ENCODE measurements at places on chromosomes 2 and 18. TPM values are rescaled to one million over a fixed set of nuclear protein-coding genes. Genes with fewer than 3 reads are reported as not detected.

DNA sequence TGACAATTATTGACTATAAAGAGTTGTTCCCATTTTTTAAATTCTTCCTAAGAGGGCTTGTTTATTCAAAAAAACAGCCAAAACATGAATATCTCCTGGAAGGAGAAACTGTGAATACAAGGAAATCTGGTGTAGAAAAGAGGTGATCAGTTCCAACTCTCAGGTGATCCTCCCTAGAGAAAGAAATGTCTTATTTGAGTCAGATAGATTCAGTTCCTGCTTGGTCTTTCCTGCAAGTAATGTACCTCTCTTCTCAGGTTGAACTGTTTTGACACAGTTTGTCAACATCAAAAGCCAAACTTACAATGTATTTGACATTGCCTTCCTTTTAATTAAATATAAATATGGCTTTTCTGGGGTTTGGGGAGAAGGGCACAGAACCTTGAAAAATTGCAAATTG is 567.4 kb downstream of the ARHGAP15 start:
- no peak overlapping the region for H3K4me3 ChIP-seq
- H3K4me1 ChIP-seq: no peaks in the 10 kb centered on the region
- no peak for DNase-seq

DNA sequence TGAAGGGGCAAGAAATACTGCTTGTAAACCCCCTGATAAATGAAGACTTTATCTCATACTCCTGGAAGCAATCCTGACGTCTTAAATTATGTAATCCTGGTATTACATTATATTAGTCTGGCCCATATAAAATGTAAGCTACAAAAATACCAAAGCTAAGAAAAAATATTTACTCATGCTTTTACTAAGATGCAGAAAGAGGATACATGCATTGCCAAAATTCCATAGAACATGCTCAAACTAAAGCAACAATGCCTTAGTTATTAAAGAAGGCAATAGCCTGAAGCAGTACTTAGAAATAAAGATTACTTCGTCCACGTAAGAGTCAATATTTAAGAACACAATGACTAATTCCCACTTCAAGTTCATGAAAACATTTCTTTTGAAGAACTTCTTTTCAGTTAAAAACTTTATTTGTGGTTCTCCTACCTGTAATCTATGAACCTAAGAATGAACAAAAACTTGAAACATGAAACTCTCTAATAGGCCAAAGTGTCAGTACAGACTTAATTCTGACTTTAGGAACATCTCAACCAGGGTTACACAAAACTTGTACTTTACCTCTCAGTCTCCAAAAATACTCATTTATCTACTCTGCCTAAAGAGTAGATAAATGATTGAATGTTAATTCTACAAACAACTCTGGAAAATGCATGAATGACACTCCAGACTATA is 117.3 kb downstream of the THADA start:
- no peaks in the 10 kb centered on the region for H3K36me3 ChIP-seq
- H3K4me3 ChIP-seq: no peak overlapping the region
- no peak for DNase-seq

GRCh38 chr2:33419581-33420200 is 56.8 kb upstream of the RASGRP3 start:
- no peaks in the 10 kb centered on the region for H3K27me3 ChIP-seq
- H3K4me3 ChIP-seq: no peak overlapping the region
- no peak for DNase-seq
- H3K4me1 ChIP-seq: no peaks in the 10 kb centered on the region

- H3K4me3 ChIP-seq: no peak overlapping the region
- H3K4me1 ChIP-seq: no peaks in the 10 kb centered on the region
- no peaks in the 10 kb centered on the region for H3K27me3 ChIP-seq
- no peak overlapping the region for H3K27ac ChIP-seq
- no peaks in the 10 kb centered on the region for H3K36me3 ChIP-seq
These were observed 125.9 kb downstream of the BCL2L11 start for GRCh38 chr2:111246620-111247061.

PFN4 gene
- 0.18 TPM for polyA plus RNA-seq

DNA sequence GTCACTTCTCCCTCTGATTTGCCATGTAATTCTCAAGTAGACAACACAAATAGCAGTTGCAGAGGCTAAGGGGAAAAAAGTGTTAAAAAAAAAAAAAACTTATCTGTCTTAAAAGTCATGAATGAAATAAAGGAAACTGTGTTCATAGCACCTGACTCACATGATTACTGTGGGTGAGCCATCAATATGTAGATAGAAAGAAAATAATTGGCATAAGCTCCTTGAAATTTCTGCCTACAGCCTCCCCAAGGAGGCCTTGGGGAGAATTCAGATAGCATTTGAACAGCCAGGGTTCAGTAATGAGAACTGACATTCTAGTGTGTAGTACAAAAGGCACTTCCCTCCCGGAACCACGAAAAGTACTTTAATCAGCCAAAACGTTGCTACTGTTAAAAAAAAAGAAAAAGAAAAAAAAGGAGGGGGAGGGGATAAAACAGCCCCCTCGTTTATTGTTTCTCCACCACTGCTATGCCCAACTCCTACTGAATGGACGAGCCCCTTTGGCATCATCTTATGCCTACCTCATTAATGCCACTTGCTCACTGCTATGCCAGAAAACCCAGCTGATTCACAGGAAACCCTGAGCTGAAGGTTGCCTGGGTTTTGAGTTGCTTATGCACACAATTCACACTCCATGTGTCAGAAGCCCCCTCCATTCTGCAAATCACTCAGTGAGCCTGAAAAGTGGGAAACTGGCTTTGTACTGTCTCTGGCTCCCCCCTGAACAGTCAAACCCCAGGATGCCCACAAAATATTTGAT is 65.5 kb upstream of the KLF7 start:
- H3K36me3 ChIP-seq: no peaks in the 10 kb centered on the region
- no peak overlapping the region for H3K4me3 ChIP-seq
- DNase-seq: no peak
- H3K27ac ChIP-seq: no peak overlapping the region
- no peaks in the 10 kb centered on the region for H3K27me3 ChIP-seq
- H3K4me1 ChIP-seq: peaks cover 7% of the 10 kb centered on the region

DNA sequence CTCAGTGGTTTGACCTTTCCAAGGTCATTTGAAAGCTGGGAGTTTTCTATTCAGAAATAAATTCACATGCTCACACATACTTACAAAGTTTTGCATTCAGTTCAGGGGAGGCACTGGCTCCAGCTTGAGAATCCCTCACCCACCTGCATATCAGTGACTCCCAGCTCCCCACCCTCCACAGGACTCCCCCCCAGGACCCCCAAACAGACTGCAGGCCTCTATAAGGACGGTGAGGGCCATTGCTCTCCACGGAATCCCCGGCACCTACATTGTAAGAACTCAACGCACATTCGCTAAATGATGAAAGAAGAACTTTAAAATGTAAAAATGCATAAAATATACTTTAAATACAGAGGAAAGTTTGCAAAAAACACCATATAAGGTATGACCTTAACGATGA is 97.2 kb upstream of the TEX51 start:
- H3K27me3 ChIP-seq: no peaks in the 10 kb centered on the region
- no peak for DNase-seq
- H3K4me3 ChIP-seq: no peak overlapping the region
- H3K4me1 ChIP-seq: no peaks in the 10 kb centered on the region
- no peak overlapping the region for H3K27ac ChIP-seq

- H3K4me3 ChIP-seq: no peak overlapping the region
- no peak for DNase-seq
- H3K36me3 ChIP-seq: no peaks in the 10 kb centered on the region
- H3K27ac ChIP-seq: no peak overlapping the region
- no peaks in the 10 kb centered on the region for H3K27me3 ChIP-seq
These were observed 95.0 kb downstream of the SPP2 start for GRCh38 chr2:234145511-234145910.

CYP1B1 gene
- 24.5 TPM for polyA plus RNA-seq

C2orf15 gene
- polyA plus RNA-seq: 0.68 TPM

DNA sequence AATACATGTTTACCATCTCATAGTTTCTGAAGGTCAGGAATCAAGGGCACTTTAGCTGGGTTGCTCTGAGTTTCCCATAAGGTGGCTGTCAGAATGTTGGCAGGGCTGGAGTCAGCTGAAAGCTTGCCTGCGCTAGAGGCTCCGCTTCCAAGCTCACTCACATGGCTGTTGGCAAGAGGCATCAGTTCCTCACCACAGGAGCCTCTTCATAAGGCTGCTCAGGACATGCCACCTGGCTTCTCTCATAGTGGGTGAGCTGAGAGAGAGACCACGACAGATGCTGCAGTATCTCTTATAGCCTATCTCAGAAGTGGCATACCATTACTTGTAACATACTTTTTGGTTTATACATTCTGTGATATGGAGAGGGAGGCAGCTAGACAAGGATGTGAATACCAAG is 7.2 kb downstream of the HADHB start:
- no peaks in the 10 kb centered on the region for H3K36me3 ChIP-seq
- H3K27ac ChIP-seq: no peak overlapping the region
- H3K4me1 ChIP-seq: peaks cover 11% of the 10 kb centered on the region
- DNase-seq: peak; percentile 46

DNA sequence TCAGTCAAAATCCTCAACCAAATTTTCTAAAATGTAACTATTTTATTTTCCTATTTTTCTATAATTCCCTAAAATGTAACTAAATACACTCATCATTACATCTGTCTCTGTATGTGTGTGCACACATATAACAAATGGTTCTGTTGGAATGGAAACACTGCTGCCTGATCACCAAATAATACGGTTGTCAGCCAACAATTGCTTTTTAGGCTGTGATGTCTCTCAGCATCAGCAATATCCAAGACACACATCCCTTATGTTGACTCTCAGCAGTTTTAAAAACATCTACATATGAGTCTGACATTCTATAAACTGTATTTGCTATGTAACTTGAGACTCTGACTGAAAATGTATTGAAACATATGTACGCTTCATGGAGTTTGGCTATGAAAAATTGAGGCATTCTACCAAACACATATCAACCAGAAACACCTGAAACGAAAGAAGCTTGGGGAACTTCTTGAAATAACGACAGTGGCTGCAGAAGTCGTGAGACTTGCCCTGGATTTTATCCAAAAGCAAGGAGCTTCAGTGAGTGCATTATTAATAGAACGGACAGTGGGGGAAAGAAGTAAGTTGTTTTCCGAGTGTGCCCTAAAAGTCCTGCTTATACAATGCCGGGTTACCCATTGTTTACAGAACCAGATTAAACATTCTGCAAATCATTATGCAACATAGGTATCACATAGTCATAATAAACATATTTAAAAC is 110.2 kb upstream of the ITGB6 start:
- H3K4me3 ChIP-seq: no peak overlapping the region
- no peaks in the 10 kb centered on the region for H3K36me3 ChIP-seq
- H3K27ac ChIP-seq: no peak overlapping the region
- peaks cover 10% of the 10 kb centered on the region for H3K4me1 ChIP-seq

- no peak for DNase-seq
- H3K27me3 ChIP-seq: no peaks in the 10 kb centered on the region
- H3K27ac ChIP-seq: no peak overlapping the region
- H3K4me3 ChIP-seq: no peak overlapping the region
- no peaks in the 10 kb centered on the region for H3K36me3 ChIP-seq
These were observed 134.1 kb upstream of the LRRTM1 start for GRCh38 chr2:80438686-80439085.

DNA sequence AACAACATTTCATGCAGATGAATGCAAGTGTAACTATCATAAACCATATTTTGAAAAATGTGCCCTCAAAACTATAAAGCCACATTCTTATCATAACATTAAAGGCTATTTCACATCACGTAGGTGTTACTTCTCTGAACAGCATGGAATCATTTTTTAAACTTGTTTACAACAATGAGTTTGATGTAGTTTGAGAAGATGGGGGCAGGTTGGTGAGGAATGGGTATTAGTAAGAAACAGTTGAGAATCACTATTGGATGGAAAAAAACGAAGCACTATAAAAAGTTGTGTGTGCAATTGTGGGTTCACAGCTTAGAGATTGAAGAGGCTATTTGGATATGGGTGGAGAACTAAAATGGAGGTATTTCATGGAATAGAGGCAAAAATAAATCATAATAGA is 569.1 kb downstream of the ARHGAP15 start:
- H3K4me1 ChIP-seq: no peaks in the 10 kb centered on the region
- no peak overlapping the region for H3K4me3 ChIP-seq
- H3K27ac ChIP-seq: no peak overlapping the region
- H3K27me3 ChIP-seq: no peaks in the 10 kb centered on the region

DNA sequence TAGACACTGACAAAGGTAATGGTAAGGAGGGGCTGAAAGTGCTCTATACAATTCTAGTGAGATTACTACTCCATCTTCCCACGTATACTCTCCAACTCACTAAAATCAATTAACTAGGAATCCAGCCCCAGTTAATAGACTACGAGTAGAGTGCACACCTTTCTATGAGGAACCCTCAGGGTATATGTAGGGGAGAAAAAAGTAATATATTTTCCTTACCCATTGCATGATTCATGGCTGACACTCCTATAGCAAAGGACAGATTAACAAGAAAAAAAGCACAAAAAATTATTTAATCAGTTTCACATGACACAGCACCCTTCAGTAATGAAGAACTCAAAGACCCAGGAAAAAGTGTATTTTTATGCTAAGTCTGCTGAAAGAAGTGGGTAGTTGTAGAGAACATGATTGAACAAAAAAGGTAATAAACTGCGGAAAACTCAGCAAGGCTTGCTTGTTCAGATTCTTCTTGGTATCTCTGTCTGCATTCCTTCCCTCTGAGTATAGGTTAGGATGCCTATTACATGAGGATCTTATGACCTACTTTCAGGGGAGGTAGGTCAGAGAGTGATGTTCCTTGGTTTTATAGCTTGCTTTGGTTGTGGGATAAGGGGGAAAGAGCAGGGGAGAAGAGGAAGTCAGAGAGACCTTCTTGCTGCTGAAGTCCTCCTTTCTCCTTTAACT is 342.0 kb upstream of the DLGAP1 start:
- no peaks in the 10 kb centered on the region for H3K27me3 ChIP-seq
- H3K36me3 ChIP-seq: no peaks in the 10 kb centered on the region
- H3K27ac ChIP-seq: no peak overlapping the region

MC2R gene
- polyA plus RNA-seq: not detected

GRP gene
- not detected for polyA plus RNA-seq
